Spinal cord (tissue), 10 donors: ENCODE measurements at places on chromosomes 4 and X. TPM values are rescaled to one million over a fixed set of nuclear protein-coding genes. Genes with fewer than 3 reads are reported as not detected.

The HELQ gene
- total RNA-seq, result 20.6 TPM

The STPG2 gene
- 2.7 TPM for total RNA-seq

The JADE3 gene
- 10.0 TPM for total RNA-seq

The MCUB gene
- 18.0 TPM for total RNA-seq
